A549 (cell line): ENCODE measurements at places on chromosomes 12 and 14.

- no peak for DNase-seq
Observed at GRCh38 chr12:127024791-127025190, 1242.2 kb upstream of the TMEM132C start.

GRCh38 chr12:8637666-8638065 is 25.0 kb downstream of the MFAP5 start:
- DNase-seq, result no peak

- DNase-seq, result no peak
Observed at GRCh38 chr12:99619389-99620158, 28.0 kb upstream of the GARIN6 start.

GRCh38 chr12:14951851-14952250 is 9.6 kb downstream of the ARHGDIB start:
- DNase-seq, result no peak

- DNase-seq, result no peak
Observed at GRCh38 chr14:82011460-82011859, 477.8 kb upstream of the SEL1L start.

GRCh38 chr12:49990273-49990672 is 17.5 kb downstream of the AQP6 start:
- no peak for DNase-seq

DNA sequence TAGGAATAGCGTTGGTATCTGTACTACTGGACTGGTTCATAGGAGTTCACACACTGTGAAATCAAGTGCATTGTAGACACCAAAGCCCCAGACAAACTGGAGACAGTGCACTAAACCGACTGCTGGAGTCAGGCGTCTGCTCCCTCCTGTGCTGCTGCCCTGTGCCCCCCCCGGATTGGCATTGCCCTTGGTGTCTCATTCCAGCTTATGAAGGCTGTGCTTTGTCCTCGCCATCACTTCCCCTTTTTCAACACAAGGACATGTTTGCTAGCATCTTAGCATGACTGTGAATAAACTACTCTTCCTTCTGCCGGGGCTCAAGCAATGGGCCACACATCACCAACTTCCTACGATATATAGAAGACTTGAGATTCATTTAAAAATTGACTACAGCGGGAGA is 84.0 kb downstream of the TMCC3 start:
- no peak for DNase-seq

- DNase-seq, result no peak
Observed at GRCh38 chr12:124442281-124442680, 125.1 kb downstream of the NCOR2 start.

- no peak for DNase-seq
Observed at GRCh38 chr14:75442166-75442565, 14.3 kb downstream of the JDP2 start.

DNA sequence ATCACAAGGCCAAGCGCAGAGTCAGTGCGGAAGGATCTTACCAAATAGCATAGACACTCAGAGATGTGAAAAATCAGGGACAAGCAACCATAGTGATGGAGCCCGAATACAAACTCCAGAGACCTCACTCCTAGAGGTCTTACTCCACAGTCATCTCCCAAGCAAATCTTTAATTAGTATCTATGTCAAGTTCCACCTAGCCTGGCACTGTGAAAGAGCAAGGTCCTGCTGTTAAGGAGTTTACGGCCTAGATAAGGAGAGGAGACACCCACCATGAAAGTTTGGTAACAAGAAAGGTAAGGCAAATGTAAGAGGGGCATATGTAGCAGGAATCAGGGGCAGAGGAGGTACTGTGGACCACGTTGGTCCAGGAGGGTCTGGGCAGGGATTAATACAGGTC is 7.4 kb upstream of the PLEKHG6 start:
- no peak for DNase-seq

GRCh38 chr12:50132505-50133135 is 20.6 kb downstream of the COX14 start:
- DNase-seq, result no peak

DNA sequence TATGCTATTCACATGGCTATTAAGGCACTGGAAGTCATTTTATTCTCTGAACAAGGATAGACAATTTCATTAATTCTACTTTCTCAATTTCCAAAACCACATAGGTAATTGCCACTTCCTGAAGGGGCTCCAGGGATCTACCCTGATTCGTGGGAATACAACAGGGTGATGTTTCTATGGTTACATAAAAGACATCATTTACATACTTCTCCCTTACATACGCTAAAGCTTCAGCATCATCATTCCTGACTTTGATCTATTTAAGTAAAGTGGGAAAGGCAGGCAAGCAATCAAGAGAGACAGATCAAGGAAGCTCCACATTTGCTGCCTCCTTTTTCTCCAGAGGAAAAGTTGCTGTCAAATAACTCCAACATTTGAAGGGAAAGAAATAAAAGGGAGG is 118.8 kb upstream of the SINHCAF start:
- DNase-seq, result no peak
